ENCODE measurements at places on chromosomes 11 and 22. TPM values are rescaled to one million over a fixed set of nuclear protein-coding genes. Genes with fewer than 3 reads are reported as not detected.

The MRGPRE gene
- 0.36 TPM for total RNA-seq

The ZNF70 gene
- 4.0 TPM for total RNA-seq

The ENTHD1 gene
- not detected for total RNA-seq

The IGLL1 gene
- total RNA-seq, result not detected

The SLC22A8 gene
- total RNA-seq, result not detected

DNA sequence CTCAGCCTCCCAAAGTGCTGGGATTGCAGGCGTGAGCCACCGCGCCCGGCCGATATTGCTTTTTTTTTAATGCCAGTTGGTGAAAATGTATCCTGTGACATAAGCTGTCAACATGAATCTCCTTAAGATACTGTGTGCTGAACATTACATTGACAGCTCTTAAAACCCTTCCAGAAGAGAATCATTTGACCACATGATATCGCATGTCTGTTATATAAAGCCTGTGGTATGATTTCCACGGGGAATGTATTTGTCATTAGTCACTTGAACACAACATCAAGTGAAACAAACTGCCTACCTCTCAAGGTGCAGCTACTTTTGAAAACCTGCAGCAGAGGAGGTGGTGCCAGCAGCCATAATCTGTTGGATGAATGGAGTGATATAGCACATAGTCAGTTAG, 67.0 kb downstream of the BCL2L13 start:
- DNase-seq, result no peak

GRCh38 chr22:23070418-23071229, at the start of gene GNAZ:
TSS of gene GNAZ (plus strand) at chr22:23070519. CDS start at chr22:23095696, 25,177 bp downstream.
- no peak for DNase-seq

DNA sequence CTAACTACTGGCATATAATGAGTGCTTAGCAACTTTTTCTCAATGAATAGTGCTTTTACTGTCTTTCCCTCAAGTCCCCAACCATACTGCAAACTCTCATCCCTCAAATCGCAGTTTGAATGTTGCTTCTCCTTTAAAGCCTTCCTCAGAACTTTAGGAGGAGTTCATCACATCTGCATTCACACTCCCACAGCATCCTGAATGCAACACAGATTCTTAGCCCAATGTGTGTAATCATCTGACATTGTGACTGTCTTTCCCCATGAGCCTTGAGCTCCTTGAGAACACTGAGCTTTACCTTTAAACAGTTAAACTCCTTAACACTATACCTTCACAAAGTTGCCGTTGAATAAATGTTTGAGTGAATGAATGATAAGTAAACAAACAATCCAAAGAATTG, 81.7 kb upstream of the FAM181B start:
- DNase-seq, result no peak

- DNase-seq, result no peak
Observed at GRCh38 chr22:21669026-21669425, 3.2 kb downstream of the PPIL2 start.

DNA sequence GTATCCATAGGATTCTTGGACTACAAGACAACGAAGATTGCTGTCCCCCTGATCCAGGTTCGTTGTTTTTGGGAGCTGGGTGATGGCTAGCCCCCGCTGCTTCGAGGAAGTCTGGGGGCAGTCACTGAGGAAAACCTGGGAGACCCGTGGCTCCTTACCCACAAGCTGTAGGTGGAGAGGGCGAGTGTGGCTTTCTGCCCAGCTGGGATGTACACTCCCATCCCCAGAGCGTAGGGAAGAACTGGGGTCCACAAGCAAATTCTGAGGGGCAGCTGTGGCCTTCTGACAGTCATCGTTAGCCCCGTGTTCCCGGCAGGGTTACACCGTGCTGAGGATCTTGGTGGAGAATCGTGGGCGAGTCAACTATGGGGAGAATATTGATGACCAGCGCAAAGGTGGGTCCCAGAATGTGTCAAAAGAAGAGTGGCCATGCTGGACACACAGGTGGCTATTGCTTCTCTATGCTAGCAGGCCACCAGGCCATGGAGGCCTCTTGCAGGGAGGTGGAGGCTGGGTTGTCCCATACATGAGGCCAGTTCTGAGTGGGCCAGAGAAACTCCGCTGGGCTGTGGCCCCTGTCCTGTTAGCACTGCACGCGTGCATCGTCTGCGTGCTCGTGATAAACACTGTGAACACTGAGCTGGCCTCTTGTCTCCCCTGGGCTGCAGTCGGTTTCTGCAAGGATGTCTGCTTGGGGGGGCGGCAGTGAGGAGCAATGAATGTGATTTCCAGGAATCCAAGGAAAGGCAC, 39.8 kb downstream of the GLB1L2 start:
- no peak for DNase-seq

DNA sequence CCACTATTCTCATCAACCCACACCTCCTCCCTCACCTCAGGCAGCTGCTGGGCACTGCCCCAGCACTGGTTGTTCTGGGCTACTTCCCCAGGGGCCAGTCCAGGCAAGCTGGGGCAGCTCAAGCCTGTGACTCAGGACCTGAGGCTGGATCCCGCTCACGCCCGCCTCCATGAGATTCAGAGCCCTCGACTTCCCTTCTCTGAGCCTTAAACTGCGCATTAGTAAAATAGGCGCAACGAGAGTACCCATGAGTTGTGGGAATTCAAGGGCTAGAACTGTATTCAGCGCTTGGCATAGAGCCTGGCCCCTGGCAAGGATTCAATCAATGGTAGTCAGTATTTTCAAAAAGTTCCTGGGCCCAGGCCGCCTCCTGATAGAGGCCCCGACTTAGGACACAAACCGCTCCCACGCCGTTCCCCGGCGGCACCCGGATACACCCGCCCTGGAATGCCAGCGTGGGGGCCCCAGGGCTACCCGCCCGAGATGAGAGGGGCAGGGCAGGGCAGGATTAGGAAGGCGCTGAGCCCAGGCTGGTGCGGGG, 723 bp upstream of the CD82 start:
- peak; percentile 84 for DNase-seq

DNA sequence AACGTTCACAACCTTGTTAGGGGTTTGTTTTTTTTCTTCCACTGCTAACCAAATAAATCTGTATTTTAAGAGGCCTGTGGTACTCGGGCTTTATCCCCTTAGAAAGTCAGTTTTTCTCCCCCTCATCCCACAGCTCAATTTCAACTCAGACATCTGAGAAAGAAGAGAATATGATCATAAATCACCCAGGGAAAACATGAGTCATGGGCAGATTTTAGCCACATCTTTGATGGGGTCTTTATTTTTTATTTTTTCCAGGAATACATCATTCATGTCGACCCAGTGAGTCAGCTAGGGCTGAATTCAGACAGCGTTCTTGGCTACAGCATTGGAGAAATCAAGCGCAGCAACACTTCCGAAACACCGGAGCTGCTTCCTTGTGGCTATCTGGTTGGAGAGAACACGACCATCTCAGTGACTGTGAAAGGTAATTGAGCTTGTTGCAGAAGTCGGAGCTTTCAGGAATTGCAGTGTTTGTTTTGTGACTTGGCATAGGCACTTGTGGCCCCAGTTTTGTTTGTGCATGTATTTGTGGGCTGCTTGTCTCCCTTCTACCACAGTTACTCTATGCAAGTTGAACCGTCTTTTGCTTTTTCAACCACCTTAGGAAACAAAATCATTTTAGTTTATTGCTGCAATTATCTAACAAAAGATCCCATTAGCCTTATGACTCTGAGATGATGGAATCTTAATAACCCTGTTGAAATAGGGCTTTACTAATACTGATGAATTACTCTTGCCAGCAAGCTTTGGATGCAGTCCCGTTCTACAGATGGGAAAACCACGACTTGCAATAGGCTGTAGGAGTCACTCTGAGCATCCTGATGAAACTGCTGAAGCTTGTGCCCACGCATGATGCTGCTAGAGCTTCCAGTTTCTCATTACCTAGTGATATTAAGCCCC, 62.7 kb downstream of the DBX1 start:
- DNase-seq, result no peak

- DNase-seq, result no peak
Observed at GRCh38 chr11:47918882-47919495, 61.4 kb upstream of the PTPRJ start.

GRCh38 chr11:128187835-128188234, 399.5 kb downstream of the ETS1 start:
- no peak for DNase-seq
